ENCODE measurements at places on chromosomes 13 and 19.

DNA sequence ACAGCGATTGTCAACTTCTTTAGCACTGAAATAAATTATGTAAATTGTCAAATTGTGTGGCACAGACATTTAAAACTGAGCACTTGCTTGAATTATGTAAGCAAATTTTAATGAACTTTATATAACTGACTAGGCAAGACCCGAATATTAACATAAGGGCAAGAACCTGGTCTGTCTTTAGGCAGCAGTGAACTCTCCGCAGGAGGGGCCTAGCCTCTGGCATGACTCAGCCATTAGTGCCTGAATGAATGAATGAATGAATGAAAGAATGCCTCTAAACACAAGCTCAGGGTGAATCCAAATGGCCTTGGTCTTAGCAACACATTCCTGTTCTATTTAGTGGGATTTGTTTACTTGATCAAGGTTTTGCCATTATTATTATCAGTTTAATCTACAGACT is 654.7 kb upstream of the ARGLU1 start:
- DNase-seq = no peak

- DNase-seq = no peak
These were observed 5.1 kb downstream of the NOTCH3 start for GRCh38 chr19:15195371-15196334.

GRCh38 chr13:84208246-84208910 is 326.1 kb upstream of the SLITRK1 start:
- no peak for DNase-seq

DNA sequence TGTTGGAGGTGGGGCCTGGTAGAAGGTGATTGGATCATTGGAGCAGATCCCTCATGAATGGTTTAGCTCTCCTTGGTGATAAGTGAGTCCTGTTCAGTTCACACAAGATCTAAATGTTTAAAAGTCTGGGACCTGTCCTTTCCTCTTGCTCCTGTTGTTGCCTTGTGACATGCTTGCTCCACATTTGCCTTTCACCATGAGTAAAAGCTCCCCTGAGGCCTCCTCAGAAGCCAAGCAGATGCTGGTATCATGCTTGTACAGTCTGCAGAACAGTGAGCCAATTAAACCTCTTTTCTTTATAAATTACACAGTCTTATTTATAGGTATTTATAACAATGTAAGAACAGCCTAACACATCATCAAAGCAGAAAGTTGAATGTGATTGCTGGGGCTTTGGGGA is 24.2 kb upstream of the RFC3 start:
- no peak for DNase-seq

DNA sequence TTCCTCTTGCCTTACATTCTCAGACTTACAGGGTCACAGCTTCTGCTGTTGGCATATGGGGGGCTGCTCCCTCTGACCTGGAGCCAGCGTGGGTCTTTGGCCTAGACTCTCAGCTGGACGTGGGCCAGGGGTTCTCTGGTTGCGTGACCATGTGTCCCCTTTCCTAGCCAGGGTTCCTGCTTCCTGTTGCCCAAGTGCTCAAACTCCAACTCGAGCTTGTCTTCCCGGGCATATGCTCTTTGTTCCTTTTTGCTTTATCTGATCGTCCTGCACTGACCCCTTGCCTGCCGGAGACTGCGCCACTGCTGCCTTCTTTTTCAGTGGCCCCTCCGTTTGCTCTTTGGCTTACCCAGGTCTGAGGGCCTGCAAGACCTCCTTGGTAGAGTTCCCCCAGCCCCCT is 25.3 kb upstream of the GPR183 start:
- no peak for DNase-seq

- DNase-seq = no peak
These were observed 8.4 kb downstream of the WIZ start for GRCh38 chr19:15441317-15441716.

DNA sequence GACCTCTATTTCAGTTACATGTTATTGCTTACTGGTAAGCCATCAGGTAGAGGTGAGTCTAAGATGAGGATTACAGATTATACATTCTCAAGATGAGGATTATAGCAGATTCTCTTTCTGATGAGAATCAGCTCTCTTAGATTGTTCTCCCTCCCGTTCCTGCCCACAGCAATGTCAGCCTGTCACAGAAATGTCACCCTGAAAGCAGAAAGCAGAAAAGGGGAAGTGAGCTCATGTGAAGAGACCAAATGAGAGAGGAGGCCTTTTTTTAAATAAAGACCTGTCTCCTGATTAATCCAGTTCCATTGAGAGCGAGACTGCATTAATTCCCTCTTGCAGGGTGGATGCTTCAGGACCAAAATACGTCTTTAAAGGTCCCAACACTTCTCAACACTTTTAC is 445.6 kb downstream of the KCTD12 start:
- DNase-seq = no peak

DNA sequence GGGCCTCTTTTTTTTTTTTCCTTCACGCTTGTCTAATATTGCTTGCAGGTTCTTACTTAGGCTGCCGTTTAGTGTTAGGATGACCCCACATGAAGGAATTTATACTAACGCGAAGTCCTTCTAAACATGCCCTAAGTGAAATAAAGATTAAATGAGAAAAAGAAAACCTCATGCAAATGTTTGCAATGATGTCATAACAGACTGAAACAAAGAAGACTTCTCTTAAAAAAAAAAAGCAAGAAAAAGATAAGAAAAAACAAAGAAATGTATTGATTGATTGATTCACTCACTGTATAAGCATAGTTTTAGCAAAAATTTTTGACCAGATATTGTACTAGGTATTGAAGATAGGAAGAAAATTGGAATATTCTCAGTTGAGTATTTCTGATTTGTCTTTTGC is 418.2 kb downstream of the IRS2 start:
- no peak for DNase-seq

DNA sequence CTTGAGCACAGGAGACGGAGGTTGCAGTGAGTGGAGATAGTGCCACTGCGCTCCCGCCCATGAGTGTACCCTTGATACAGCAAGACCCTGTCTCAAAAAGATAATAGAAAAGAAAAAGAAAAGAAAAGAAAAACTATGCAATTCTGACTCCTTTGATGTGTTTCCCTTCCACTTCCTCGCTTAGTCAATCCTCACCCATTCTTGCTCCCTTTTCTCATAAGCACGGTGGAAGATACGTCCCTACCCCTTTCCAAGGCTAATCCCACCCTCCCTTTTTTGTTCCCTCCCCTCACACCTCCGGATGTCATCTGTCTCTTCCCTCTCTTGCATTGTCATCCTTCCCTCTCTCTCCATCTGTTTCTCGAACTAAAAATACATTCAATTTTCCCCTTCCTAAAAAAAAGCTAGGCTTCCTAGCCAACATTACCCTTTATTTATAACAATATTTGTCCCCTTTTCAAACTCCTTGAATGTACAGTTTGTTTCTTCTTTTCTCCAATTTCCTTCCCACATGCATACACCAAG is 40.5 kb upstream of the ITM2B start:
- DNase-seq = no peak

DNA sequence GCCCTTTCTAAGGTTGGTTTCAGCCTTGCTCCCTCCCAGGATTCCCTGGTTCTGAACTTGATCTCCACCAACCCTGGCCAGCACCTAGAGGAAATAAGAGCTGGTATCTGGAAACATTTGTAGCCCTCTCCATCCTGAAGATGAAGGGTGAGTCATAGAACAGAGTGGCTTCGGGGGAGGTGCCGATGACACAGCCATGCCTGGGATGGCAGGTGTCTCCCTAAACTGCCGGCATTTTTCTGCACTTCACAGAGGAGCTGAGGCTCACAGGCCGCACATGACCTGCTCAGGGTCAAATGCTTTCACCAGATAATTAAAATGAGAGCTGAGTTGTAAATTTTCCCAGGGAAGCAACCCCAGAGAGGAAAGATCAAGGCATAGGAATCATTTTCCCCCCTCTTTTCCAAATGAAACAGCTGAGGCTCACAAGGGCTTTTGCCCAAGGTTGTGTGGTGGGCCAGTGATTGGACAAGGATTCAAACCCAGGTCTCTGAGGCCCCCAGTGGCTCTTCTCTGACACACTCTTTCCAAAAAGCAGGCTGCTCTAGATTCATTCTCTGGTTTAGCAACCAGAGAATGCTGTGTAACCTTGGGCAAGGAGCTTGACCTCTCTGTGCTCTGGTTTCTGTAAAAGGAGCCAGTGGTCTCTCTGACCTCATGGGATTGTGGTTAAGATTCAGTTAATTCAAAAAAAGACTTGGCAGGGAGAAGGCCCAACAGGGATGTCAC is 1.2 kb upstream of the SLC25A42 start:
- no peak for DNase-seq

DNA sequence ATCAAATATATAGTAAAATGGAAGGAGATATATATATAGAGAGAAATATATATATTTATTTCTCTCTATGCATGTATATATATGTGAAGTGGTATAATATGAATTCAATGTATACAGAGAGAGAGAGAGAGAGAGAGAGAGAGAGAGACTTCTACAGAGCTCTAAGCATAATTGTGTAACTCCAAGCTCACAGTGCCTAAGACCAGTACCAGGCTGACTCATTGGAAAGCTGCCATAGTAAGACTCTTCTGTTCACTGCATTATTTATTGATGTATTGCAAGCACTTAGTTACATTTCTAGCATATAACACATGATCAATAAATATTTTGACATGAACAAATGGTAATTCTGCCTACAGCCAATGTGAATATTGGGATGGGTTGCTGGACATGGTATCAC is 1734.7 kb downstream of the SLITRK1 start:
- no peak for DNase-seq

GRCh38 chr13:48000559-48001113 is 437 bp downstream of the SUCLA2 start:
- DNase-seq = no peak

DNA sequence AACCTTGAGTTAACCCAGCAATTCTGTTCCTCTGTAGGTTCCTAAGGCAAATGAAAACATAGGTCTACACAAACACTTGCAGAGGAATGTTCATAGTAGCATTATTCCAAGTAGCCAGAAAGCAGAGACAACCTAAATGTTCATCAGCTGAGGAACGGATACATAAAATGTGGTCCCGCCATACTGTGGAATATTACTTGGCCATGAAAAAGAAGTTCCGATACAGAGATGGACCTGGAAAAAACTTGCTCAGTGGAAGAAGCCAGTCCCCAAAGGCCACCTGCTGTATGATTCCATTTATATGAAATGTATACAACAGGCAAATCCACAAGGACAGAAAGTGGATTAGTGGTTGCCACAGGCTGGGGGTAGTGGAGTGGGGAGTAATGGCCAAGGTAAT is 53.0 kb downstream of the ARHGEF18 start:
- no peak for DNase-seq
